ENCODE measurements at places on chromosomes 3 and 15.

DNA sequence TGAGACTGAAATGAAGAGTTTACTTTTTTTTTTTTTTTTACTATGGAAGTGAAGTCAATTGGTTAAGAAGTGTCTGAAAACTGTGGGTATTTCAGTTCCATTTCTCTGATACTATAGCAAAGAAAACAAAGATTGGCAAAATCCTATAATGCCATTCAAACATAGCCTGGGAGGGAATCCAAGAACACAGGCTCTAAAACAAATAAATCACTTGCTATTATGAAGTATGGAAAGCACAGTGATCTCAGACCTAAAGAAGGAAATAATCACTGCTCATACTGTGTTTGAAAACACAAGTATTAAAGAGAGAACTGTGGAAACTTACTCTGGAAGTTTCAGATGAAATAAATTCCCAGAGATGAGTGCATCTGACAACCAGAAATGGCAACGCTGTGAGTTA is 12.0 kb downstream of the SAMMSON start:
- no peak for DNase-seq

DNA sequence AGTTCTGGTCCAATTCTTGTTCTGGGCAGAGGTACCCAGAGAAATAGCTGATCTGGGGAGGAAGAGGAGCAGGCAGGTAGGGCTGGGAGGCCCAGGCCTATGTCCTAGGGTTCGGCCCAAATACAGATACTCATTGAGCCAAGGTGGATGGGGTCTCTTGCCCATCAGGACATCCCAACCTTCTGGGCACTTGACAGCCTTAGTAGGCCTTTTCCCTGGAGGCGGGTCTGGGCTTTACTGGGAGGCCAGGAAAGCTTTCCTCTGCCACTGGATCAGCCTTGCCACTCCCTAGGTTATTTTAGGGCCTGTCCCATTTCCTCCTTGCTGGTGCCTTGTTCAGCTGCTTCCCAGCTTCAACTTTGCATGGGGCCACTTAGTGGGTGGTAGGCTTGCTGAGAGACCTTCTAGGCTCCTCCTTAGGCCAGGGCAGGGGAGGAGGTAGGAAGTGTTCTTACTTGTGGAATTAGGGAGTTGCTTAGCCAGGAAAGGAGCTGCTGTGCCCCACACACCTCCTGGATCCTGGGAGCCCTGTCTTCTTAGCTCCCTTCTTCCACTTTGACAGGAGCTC is 9.7 kb downstream of the TEX264 start:
- no peak for DNase-seq

GRCh38 chr3:121624147-121624899 is 31.1 kb downstream of the FBXO40 start:
- DNase-seq: no peak

GRCh38 chr15:34223904-34224596 is 766 bp upstream of the EMC4 start:
- no peak for DNase-seq

GRCh38 chr3:58021962-58022361 is 13.7 kb downstream of the FLNB start:
- no peak for DNase-seq

GRCh38 chr3:53941950-53942349 is 50.3 kb upstream of the SELENOK start:
- no peak for DNase-seq

DNA sequence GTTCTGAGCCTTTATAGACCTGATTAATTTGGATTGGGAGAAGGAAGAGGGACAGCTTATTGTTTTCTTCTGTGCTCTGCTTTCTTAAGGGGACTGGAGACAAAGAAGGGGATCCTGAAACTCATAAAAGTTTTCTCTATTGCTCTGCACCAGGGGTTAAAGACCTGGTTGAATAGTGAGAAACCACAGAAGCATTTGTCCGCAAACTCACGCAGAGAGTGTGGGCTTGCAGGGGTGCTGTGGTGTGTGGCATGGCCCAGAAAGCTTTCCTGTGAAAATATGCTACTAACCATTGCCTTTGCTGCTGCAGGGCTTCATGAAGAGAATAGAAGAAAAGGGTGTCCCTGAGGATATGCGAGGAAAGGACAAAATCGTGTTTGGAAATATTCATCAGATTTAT is 73.1 kb upstream of the UMPS start:
- no peak for DNase-seq

DNA sequence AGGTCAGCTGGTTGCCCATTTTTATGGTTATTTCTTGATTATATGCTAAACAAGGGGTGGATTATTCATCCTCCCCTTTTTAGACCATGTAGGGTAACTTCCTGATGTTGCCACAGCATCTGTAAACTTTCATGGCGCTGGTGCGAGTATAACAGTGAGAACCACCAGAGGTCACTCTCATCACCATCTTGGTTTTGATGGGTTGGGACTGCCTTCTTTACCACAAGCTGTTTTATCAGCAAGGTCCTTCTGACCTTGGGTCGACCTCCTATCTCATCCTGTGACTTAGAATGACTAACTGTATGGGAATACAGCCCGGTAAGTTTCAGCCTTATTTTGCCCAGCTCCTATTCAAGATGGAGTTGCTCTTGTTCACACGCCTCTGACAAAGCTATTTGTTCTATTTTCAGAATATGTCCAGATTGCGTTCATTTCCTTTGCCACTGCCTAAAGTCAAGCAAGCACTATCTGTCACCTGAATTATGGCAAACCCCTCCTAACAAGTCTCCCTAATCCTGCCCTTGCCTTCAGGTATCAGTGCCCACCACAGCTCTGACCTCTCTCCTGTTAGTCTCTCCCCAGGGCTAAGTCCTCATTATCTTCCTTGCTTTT is 308.5 kb downstream of the ROBO2 start:
- DNase-seq: no peak

DNA sequence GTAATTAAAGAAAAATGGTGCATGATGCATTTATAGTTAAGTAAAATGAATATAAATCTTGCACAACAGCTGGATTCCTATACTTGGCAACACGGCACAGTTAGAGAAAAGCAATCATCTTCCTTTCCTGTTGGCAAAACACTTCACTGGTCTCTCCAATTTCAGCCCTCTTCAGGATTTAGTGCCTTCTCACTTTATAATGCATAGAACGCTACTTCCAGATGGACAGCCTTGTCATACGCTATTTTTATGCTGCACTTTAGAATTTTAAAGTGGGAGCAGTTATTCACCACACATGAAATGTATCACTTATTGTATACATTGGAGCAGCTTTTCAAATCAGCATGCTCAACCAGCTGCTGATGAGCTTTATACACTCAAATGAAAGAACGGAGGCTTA is 194.4 kb upstream of the GBE1 start:
- DNase-seq: no peak

DNA sequence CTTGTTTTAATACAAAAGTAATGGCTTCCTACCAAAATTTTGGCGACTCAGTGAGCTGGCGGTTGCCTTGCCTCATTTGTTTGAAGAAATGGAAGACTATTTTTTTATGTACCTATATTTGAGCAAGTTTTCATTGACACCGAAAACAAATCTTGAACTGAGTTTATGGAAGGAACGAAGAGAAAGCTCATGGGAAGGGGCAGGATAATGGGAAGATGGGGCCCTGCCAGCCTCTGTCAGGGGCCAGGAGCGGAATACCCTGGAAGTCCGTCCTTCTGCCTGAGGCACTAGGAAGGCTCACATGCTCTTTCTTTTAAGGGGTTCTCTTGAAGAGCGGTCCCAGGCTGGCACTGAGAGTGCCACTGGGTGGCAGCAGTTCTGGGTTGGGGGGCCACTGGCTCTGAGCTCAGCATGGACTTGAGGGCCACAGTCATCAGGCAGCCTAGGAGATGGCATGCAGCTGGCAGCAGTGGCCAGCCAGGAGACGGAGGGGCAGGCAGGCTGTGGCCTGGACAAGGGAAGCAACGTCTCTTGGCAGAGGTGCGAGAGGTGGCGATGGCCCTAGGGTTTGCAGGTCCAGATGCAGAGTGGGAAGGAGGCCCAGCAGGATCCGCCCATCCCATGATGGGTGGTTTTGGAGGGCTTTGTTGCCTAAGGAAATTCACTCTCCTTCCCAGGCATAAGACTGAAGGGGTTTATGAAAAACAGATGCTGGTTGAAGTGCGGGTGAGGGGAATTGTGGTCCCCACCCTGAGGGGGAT is 41.6 kb downstream of the ISG20 start:
- no peak for DNase-seq

DNA sequence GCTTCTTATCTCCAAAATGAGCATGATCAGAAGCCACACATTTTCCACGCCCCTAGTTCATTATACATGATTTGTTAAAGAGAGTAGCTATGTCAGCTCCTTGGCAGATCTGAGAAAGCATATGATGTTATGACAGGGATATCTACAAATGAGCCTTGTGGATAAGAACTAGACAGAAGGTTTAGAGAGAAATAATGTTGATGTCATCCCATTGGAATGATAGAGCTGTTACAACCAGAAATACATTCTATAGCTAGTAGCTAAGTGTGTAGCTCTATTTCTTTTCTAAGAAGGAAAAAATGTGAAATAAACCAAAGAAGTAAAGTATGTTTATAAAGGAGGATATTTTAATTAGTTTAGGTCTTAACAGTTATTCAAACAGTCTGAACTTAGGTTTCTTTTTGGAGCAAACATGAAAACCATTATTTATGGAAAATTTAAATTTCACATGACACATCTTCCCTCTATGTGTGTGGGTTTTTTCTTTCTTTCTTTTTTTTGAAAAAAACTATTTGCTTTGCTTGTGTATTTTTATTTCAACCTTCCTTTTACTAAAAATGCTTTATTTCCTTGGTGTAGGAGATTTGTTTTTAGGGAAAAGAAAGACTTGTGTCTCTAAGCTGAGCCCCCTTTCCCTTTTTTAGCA is 167.7 kb downstream of the GHSR start:
- no peak for DNase-seq

DNA sequence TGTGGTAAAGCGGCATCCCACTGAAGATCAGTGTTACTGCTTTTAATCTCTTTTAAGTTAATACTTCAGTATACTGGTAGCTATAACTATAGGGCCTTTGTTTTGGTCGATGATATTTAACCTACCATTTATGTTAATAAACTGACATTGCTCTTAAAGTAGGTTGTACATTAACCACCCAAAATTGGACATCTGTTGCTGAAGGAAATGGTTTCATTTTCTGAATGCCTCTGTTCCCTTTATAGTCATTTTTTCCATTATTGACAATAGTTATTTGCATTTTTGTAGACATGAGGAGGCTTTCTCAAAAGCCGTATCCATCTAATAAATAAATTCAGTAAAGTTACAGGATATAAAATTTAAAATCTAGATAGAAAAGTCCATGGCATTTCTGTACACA is 252.4 kb upstream of the UBE2E1 start:
- DNase-seq: no peak

DNA sequence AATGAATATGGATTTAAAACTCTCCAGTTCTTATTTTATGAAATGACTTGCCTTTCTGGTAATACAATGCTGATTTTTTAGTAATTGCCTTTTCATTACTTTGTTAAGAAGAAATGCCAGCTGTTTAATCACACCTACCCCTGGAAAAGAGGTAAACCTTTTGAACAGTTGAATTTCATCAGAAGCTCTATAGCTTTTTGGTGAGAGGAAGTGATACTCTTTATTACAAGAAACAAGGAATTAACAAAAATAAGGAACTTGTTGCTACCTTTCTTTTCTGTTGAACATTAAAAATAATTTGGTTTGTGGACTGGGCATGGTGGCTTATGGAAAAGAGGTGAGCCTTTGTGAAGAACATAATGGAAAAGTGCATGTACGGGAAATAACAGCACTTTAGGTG is 19.7 kb downstream of the BLOC1S6 start:
- no peak for DNase-seq

- DNase-seq: no peak
Observed at GRCh38 chr3:8576841-8577571, 67.6 kb downstream of the SSUH2 start.

DNA sequence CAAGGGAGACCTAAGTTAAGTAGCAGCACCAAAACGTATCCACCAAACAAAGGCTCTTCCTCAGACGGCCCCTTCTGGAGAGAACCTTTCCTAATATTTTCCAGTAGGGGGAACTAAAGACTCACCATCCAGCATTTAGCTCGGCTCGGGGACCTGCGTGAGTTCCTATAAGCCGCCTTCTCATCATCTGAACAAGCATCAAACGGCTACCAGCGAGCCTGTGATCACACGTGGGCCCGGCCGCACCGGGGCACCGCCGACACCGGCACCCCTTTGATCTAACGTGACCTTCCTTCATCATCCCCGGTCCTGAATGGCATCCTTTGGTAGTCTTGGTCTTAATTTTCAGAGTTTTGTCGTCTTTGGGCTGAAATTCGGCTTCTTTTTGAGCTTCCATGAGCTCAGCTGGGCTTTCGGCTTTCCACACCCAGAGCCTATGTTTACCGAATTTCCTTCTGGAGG is 1.4 kb upstream of the ROBO2 start:
- DNase-seq: peak; percentile 41

DNA sequence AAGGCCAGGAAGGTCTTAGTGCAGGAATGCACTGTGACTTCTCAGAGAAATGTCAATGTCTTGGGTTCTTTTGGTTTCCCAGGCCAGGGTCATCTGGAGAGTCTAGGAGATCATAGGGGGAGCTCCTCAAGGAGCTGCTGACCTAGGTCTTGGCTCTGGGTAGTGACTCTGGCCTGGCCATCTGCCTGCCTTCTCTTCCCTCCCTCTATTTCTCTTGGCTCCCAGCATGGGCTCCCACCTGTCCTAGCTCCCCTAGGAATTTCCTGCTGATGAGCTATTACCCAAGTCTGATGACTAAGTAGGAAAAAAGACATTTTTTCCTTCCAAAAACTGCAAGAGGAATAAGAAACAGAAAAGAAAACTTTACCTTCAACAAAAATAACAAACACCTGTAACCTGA is 57.4 kb downstream of the BSN start:
- DNase-seq: no peak

DNA sequence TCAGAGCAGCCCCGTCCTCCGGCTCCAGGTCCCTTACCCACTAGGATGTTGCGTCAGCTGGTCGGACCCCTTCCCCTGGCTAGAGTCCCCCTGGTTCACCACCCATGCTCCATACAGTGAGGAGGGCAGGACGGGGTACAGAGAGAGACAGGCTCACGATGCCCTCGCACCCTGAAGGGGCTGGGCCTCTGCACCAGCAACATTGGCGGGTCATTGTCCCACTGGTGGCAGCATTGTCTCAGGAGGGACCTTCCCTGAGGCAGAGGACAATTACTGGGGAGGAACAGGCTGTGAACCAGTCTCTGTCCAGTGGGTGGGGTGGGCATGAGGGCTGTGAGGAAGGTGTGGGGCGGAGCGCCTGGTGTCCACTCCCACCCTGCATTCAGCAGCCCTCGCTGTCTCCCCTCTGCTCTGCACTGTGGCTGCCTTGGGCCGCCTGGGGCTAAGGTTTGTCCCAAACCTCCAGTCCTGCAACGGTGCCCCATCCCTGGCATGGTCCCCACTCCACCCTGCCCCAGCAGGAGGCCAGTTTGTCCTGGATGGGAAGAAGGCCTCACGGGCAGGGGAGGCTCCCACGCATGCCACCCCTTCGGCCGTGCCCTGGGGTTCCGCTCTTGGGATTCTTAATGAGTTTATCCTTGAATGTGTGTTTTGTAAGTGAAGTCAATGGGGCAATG is 48.0 kb upstream of the KLF13 start:
- no peak for DNase-seq

GRCh38 chr3:142940472-142940871 is 23.0 kb downstream of the PAQR9 start:
- no peak for DNase-seq

Data from NCI-H1048 (cell line).